Kidney (tissue), 22 donors: ENCODE measurements at places on chromosomes 2 and 18. TPM values are rescaled to one million over a fixed set of nuclear protein-coding genes. Genes with fewer than 3 reads are reported as not detected.

DNA sequence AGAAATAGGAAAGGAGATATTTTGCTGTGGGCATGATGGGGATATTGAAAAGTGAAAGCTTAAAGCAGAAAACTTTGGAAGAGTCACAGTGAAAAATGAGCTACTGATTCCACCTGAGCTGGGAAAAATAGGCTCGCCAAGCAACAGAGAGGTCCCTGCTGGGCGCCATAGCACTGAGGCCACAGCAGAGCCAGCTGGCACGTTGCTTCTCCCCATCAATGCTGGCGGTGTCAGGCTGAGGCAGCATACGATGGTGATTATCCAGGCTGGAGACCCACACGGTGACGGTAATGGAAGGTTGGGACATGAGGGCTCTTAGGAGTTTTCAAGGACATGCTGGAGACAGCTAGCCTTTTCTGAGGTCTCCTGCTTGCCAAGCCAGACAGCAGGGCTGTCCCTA is 25.8 kb upstream of the DTNB start:
- no peak for DNase-seq

- peak; percentile 83 for DNase-seq
These were observed 1.2 kb upstream of the CABLES1 start for GRCh38 chr18:23133860-23134779.

- no peak for DNase-seq
These were observed 131.3 kb downstream of the INHBB start for GRCh38 chr2:120477198-120477597.

DNA sequence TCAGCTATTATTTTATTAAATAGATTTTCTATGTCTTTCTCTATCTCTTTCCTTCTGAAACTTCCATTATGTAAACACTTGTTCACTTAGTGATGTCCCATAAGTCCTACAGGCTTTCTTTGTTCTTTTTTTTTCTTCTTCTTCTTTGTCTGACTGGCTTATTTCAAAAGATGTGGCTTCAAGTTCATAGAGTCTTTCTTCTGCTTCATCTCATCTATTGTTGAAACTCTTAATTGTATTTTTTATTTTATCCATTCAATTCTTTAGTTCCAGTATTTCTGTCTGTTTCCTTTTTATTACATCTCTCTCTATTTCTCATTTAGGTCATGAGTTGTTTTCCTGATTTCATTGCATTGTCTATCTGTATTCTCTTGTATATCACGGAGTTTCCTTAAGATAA is 38.5 kb downstream of the BOD1L2 start:
- DNase-seq, result no peak

DNA sequence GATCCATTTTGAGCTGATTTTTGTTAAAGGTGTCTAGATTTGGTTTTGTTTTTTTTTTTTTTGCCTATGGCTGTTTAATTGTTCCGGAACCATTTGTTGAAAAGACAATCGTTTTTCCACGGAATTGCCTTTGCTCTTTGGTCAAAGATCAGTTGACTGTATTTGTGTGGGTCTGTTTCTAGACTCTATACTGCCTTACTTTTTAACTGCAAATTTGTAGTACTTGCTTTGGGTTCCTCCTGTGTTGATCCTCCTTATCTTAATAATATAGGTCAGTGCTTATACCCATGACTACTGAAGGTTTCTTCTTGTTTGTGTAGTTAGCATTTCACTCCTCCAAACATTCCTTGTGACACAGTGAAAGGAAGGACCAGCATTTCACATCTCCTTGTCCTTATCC is 30.4 kb downstream of the CERS6 start:
- DNase-seq, result no peak

GRCh38 chr2:173623438-173624319 is 269.0 kb downstream of the CDCA7 start:
- DNase-seq, result no peak

DNA sequence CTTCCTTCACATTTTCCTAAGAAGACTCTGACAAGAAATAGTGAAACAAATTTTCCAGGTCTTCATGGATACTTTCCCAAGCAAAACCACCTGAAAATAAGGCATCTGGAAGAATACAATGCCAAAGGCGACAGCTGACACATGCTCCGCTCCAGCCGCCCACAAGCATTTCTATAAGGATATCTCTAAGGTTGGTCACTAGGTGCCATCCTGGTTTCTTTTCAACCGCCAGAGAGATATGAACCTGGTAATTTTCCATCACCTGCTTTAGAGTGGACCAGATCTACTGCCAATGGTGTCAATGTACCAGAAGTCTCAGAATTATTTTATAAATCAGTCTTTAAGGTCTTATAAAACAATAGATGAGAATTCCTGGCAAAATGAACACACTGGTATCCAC is 97.2 kb downstream of the GAREM1 start:
- no peak for DNase-seq

DNA sequence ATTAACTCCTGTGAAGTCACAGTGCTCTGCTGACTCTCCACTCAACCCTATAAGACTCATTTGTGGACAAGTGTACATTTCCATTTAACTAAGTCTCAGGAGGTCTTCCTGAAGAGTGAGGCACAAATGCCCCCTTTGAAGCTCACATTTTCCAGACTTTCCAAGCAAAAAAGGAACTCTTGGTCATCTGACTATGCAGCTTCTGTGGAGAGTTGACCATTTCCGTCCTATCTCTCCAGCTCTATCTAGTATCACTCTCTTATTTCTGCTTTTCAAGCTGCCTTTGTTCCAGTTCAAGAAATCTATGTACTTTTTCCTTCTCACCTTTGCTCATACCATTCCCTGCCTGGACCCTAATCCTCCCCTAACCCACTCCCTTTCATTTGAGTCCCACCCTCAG is 77.0 kb downstream of the ANTXR1 start:
- DNase-seq, result no peak

DNA sequence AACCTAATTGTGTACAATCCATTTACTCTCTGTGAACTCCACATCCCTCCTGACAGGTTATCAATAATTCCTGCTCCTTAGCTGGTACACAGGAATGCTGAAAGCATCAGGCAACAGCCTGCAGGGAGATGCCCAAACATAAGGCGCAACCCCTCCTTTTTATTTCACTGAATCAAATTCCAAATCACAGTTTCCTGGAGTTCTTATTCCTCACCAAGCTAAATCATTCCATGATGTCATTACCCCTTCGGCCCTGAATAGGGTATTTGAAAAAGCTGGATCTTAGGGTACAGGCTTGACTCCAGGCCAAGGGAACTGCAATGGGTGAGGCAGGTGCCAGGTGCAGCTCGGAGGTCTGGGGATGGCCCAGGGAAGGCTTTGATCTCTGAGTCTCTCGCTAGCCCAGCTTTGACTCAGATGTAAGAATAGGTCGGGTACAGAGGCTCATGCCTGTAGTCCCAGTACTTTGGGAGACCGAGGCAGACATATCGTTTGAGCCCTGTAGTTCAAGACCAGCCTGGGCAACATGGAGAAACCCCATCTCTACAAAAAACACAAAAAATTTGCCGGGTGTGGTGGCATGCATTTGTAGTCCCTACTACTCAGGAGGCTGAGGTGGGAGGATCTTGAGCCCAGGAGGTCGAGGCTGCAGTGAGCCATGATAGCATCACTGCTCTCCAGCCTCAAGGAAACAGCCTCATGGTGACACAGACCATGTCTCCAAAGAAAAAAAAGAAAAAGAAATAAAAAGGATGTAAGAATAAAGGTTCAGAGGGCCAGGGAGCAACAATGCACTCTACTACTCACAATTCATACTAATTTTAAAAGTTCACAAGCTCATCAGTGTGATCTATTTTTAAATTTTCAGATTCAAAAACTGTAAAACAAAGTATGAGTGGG is 6.8 kb downstream of the FHL2 start:
- DNase-seq, result no peak

GRCh38 chr18:60247103-60247502 is 125.5 kb downstream of the MC4R start:
- DNase-seq, result no peak

GRCh38 chr2:60376252-60376651 is 177.2 kb downstream of the BCL11A start:
- no peak for DNase-seq

GRCh38 chr2:232459419-232460035 is 3.6 kb downstream of the ALPI start:
- no peak for DNase-seq

- DNase-seq, result no peak
These were observed 646 bp downstream of the ALS2 start for GRCh38 chr2:201779901-201780673.

DNA sequence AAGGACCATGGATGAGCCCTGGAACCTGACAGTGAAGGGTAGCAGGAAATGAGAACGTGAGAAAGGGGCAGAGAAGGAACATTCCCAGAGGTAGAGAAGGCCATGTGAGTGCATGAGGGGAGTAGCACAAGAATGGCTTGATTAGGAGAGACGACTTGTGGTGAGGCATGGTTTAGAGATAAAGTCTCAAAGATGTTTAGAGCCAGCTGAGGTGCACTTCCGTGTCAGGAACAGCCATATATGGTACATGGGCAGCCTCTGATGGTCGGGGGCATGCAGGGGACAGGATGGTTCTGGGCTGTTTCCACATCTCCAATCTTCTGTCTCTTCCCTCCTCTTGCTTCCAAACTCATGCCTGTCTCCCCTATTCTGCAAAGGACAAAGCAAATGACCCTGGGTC is 28.8 kb upstream of the EFEMP1 start:
- no peak for DNase-seq

- DNase-seq, result peak; percentile 86
These were observed 56.1 kb downstream of the SF3B1 start for GRCh38 chr2:197378494-197379307.

DNA sequence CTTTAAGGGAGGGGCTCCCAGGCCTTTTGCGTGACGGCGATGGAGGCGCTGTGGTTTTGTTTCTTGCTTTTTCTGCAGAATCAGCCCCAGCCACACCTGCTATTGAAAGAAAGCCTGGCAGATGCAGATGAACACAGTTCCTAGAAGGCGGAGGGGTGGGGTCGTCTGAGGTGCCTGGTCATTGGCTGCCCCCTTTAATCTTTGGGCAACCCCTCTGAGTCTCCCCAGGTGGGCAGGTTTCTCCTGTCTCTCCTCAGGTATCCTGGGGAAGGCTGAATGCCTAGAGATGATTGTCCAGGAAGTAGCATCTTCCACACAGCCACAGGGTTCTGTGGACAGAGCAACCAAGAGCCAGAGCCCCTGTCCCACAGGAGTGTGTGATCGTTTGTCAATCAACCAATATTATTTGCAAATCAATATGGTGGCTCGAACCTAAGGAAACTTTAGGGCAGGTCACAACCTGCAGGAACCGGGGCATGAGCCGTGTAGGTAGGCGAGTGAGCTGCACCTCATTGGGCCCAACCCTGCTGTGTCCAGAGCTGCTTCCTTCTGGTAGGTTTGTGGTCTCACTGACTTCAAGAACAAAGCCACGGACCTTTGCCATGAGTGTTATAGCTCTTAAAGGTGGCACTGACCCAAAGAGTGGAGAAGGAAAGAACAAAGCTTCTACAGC is 104.3 kb downstream of the NDUFA10 start:
- DNase-seq, result no peak

GRCh38 chr2:204870053-204870452 is 324.8 kb downstream of the PARD3B start:
- DNase-seq, result no peak

DNA sequence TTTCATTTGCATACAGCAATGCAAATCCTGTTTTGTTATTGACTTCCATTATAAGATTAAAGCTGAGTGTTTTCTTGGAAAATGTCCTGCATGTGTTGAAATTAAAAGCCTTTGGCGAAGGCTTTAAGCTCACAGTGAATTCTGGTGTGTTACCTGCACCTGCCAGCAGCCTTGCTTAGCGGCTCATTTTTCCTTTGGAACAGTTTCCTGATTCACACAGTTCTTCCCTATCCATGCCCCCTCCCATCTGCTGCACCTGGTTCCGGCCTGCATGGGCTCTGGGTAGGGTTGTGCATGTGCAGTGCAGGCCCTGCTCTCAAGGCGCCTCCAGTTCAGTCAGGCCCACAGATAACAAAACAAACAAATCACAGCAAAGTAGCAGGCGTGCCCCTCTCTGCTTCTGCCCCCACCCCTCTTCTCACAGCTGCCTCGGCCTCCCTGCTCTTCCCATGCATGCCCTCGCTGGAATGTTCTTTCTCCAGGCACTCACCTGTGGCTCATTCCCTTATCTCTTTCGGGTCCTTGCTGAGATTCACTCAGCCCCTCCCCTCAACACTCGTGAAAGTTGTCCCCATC is 15.8 kb downstream of the MTCL1 start:
- no peak for DNase-seq

GRCh38 chr2:236781933-236782816 is 212.6 kb downstream of the ACKR3 start:
- no peak for DNase-seq

- DNase-seq, result no peak
These were observed 103.0 kb downstream of the GPR39 start for GRCh38 chr2:132519566-132519965.

Gene TGFA
- polyA plus RNA-seq, result 8.3 TPM

Gene NEB
- 1.6 TPM for polyA plus RNA-seq

Gene SLC5A7
- 0.75 TPM for polyA plus RNA-seq

Gene PLCL1
- 13.6 TPM for polyA plus RNA-seq

Gene MROH2A
- polyA plus RNA-seq, result 1.8 TPM

Gene KCNG3
- polyA plus RNA-seq, result 0.19 TPM

Gene SETBP1
- 2.7 TPM for polyA plus RNA-seq

Gene GCKR
- polyA plus RNA-seq, result not detected

Gene SLC4A5
- polyA plus RNA-seq, result 1.1 TPM

Gene AFF3
- 0.65 TPM for polyA plus RNA-seq

Gene CHRNG
- polyA plus RNA-seq, result not detected

Gene IGFBP5
- 362 TPM for polyA plus RNA-seq

Gene GALNT5
- polyA plus RNA-seq, result 0.06 TPM

Gene SLC16A14
- polyA plus RNA-seq, result 1.5 TPM

Gene ENOSF1
- polyA plus RNA-seq, result 110 TPM
